ENCODE measurements at places on chromosomes 6 and 20. TPM values are rescaled to one million over a fixed set of nuclear protein-coding genes. Genes with fewer than 3 reads are reported as not detected.

GRCh38 chr6:76792394-76792793 is 670.9 kb downstream of the HTR1B start:
- DNase-seq: no peak
- no peaks in the 10 kb centered on the region for H3K36me3 ChIP-seq
- no peaks in the 10 kb centered on the region for H3K27me3 ChIP-seq
- H3K4me3 ChIP-seq: no peak overlapping the region
- no peaks in the 10 kb centered on the region for H3K4me1 ChIP-seq
- H3K27ac ChIP-seq: no peak overlapping the region

GRCh38 chr6:23137611-23138010 is 568.2 kb downstream of the HDGFL1 start:
- DNase-seq: no peak
- H3K27ac ChIP-seq: no peak overlapping the region
- no peaks in the 10 kb centered on the region for H3K4me1 ChIP-seq
- H3K4me3 ChIP-seq: no peak overlapping the region

DNA sequence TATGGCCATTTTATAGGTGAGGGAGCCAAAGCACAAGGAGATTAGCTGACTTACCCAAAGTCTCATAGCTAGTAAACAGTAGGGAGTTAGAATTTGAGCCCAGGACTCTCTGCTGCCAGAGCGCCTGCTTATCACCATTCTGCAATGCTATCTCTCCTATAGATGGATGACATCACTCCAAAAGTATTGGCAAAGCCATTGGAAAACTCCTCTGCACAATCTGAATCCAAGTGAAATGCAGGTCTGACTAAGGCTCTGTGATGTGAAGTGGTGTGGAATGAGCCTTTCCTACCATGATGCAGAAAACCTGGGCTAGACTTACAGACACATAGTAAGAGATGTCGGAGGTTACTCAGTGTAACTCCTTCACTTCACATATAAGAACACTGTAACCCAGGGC is 106.3 kb downstream of the GRM1 start:
- H3K27ac ChIP-seq: no peak overlapping the region
- DNase-seq: no peak
- H3K4me1 ChIP-seq: no peaks in the 10 kb centered on the region
- no peak overlapping the region for H3K4me3 ChIP-seq
- H3K36me3 ChIP-seq: no peaks in the 10 kb centered on the region
- no peaks in the 10 kb centered on the region for H3K27me3 ChIP-seq

Gene EPB41L2
- total RNA-seq: 76.1 TPM

DNA sequence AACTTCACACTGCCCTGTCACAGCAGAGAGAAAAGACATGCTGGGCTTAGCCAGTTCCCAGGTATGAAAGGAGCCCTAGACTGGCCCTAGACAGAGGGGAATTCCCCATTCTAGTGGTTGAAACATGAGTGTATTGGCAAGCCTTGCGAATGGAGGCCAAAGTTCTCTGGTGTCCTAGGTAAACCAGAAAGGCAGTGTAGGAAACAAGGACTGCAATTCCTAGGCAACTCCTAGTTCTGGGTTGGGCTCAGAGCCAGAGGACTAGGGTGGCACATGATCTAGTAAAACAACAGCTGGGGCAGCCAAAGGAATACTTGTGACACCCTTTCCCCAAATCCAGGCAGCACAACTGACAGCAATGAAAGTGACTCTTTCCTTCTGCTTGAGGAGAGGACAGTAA is 265.0 kb upstream of the EPHA7 start:
- H3K27ac ChIP-seq: no peak overlapping the region
- H3K36me3 ChIP-seq: no peaks in the 10 kb centered on the region
- no peaks in the 10 kb centered on the region for H3K27me3 ChIP-seq
- H3K4me3 ChIP-seq: no peak overlapping the region
